NCI-H510A treated with DMSO at 0.1 percent for 48 hours (cell line): ENCODE measurements at places on chromosomes 1 and 21.

DNA sequence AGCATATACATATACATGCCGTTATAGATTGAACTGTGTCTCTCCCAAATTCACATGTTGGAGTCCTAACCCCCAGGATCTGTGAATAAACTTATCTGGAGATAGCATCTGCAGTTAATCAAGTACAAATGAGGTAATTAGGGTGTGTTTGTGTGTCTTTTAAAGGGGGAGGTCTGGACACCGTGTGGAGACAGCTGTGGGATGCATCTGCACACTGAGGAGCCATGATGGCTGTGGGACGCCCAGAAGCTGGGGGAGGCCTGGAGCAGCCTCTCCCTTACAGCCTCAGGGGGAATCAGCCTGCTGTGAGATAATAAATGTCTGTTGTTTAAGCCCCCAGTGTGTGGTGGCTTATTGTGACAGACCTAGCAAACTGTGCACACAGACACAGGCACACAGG, 51.8 kb upstream of the COL18A1 start:
- DNase-seq: no peak

DNA sequence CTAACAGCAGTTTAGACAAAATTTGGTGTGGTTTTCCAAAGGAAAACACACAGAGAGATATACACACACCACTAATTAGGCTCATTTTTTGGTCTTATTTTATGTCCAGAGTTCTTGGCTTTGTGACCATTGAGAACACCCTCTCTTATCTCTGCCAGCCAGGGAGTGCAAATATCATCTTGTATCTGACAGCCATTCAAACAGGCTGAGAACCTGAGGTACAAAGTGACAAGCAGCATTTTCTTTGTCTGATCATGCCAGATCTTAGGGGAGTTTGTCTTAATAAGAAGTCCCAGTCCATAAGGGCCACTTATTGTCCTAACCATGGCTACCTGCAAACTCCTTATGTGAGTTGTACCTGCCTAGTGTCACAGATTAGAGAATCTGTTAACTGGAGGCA, 1165.2 kb downstream of the BRINP3 start:
- DNase-seq: no peak

DNA sequence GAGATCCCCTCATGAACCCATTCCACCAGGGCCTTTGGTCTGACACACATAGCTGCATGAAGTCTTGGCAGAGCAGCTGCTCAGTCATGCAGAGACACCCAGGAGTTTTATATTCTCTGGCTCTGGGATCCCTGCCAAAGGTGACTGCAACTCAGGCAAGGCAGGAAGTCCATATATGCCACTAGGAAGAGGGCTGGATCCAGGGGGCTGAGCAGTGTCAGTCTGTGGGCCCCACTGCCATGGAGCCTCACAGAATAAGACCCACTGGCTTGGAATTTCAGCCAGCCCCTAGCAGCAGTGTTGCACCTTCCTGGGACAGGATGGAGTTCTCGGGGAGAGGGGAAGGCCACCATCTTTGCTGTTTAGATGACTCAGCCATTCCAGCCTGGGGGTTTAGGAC, 199.7 kb downstream of the TBX15 start:
- DNase-seq: peak; percentile 64

DNA sequence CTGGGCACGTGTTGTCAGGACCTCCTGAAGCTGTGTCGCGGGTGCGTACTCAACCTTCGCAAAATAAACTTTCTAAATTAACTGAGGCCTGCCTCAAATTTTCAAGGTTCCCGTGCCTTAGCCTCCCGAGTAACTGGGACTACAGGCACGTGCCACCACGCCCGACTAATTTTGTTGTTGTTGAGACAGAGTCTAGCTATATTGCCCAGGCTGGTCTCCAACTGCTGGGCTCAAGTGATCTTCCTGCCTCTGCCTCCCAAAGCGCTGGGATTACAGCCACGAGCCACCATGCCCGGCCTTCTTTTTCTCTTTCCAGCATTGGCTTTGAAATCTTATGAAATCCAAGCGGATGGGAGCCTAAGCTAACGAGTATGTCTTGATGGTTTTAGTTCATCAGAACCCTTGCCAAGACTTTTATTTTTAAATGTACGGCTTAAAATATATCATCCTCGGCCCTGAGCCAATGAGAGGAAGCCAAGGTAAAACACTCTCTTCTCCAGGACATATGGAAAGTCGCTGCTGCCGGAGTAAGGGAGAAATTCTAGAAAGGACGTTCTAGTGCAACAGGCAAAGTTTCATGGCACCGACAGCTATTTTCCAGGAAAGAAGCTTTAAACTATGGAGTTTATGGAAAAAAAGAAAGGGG, 12.7 kb upstream of the ERVH48-1 start:
- DNase-seq: no peak

DNA sequence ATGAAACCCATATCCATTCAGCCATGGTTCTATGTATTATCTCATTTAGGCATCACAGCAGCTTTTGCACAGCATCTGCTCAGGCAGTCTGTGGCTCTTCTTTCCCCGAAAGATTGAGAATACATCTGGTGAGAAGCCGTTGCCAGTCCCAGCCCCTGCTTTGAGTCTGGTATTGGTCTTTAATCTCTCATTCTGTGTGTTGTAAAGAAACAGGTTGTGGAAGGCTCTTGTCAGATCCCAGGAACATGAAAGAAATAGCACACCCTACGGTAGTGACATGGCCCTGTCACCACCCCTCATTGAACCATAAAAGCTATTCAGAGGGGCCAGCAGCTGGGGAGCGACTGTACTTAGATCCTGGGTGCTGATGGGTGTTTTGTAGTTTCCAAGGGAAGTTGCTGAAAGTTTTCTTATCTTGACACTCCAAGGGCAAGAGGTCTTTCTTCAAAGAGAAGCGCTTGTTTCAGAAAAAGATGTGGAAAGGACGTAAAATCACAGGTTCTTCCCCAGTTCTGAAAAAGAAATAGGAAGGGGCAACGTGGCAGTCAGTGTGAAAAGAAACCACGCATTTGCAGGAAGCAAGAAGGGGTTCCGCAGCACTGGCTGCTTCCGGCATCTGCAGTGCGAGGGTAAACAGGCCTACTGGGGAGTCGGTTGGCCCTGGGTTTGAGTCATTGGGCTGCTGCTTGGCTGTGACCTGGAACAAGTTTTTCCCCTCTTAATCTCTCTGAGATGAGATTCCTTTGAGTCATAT, 145.0 kb downstream of the DHRS3 start:
- DNase-seq: no peak

DNA sequence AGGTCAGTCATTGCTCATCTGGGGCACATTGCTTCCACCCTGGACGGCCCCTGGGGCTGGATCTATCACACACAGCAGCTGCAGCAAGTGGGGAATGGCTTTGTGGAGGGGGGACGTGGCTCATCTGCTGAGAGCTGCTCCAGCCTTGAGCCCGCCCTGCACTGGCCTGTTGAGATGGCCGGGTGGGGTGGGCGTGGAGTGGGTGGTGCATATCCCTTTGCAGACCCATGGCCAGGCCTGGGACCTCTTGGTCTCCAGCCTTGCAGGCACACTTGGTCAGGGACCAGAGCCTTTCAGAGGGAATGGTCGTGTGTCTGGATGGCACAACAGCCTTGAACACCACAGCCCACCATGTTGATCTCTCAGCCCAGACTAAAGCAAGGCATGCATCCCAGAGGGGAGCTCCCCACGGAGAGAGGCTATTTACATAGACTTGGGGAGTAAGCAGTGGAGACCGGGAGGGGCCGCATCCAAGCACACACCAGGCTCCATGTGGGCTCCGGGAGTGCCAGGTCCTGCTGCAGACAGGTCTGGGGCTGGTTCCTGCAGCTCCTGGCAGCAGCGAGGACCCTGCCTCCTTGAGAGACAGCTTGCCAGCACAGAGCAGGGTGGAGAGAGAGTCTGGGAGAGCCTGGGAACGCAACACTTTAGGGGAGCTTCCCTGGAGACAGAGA, 52.8 kb upstream of the SELENON start:
- DNase-seq: no peak

DNA sequence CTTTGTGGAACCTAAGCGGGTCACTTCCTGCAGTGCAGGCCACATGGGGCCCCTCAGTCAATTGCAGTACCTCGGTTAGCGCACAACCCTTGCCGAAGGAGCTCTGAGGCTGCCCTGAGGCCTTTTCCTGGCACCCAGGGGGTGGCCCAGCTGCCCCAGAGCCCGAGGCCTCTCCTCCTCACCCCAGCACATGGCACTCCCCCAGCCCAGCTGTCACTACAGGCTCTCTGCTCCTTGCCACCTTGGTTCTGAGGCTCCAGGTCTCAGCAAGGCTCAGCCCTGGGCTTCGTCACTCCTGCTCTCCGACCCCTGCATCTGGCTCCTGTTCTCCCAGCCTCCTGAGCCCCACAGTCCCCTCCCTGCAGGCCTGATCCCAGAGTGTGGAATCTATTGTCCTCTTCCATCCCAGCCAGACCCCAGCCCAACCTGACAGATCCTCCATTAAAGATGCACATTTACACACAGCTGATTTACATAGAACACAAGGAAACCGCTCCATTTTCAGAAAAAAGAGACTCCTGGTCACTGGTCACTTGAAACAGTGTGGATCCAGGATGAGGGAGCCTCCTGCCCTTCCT, 192.8 kb upstream of the POU3F1 start:
- DNase-seq: no peak
